ENCODE measurements at places on chromosomes 11 and 22.

DNA sequence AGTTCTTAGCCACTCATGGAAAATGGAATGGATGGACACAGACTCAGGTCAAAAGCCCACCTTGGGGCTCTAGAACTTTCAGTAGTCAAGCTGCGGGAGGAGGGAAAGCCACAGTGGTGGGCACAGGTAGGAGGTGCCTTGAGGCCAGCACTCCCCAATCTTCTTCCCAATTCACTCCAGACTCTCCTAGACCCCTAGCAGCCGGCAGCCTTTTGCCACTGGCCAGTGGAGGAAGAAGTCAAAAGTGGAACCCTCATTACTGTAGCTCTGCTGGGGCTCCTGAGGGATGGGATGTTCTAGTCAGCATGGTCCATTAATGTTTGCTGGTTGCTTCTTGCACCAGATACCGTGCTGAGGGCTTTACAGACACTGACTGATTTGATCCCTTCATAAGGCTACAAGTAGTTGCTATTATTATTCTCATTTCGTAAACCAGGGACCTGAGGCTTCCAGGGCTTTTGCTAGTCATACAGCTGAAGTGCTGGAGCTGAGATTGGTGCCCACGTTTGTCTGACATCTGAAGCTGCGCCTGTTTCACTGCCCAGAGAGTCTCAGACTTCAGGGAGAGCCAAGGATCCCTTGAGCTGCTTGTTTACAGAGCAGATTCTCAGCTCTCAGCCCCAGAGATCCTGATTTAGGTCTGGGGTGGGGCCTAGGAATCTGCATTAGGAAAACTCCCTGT, 1.1 kb downstream of the UCP3 start:
- no peak for DNase-seq

DNA sequence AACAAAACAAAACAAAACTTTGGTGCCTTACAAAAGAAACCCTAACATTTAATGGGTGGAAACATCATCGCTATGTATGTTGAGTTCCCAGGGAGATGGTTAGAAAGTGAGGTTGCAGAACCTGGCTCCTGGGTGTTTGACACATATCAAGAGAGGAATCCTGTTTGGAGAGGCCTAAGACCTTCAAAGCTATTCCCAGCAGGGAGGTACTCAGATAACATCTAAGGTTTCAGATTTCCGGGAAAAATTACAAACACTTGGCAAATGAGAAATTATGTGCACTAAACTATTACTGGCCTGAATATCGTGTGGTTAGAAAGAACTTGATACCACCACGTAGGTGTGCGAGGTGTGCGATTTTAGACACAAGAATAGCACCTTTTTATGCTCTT, 18.5 kb downstream of the TRIM5 start:
- DNase-seq: no peak

- DNase-seq: no peak
Observed at GRCh38 chr11:86524620-86525352, 147.6 kb downstream of the ME3 start.

GRCh38 chr11:122226810-122227379, 110.9 kb upstream of the BLID start:
- DNase-seq: no peak

DNA sequence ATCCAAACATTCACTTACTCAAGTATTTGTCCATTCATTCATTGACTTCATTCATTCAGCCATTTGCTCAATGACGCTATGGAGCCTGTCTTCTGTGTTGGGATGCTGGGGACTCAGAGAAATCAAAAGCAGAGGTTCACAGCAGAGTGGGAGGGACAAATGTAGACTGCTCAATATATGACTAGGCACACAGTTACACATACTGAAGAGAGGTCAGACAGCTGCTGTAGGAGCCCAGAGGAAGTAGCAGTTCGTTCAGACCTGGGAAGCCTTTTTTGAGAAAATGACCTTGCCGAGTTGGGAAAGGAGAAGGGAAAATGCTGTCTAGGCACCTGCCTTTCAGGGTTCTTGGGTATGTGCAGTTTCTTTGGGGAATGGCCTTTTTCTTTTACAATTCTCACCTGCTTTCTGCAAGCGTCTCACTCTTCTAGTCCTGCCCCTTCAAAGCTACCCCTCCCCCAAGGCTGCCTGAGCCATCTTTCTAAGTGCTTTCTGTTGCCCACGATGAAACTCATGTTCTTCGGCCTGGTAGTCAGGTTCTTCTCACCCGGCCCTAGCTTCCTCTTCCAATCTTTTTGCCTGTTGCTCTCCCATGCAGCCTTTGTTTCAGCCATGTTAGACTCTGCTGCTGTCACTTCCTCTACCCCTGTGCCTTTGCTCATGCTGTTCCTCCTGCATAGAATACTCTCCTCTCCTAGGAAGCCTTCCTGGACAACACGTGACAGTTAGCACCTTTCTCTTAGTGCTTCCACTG, 4.2 kb upstream of the UVRAG start:
- DNase-seq: no peak

DNA sequence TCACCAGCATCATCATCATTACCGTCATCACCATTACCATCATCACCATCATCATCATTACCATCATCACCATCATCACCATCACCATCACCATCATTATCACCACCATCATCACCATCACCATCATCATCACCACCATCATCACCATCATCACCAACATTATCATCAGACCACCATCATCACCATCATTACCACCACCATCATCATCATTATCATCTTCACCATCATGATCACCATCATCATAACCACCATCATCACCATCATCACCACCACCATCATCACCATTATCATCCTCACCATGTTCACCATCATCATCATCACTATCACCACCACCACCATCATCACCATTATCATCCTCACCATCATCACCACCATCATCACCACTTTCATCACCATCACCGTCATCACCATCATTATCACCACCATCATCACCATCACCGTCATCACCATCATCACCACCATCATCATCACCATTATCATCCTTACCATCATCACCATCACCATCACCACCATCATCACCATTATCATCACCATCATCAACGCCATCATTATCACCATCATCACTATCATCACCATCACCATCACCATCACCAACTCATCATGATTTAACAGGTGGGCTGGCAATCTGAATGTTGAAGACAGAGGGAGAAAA, 2.4 kb upstream of the MYEOV start:
- DNase-seq: no peak

GRCh38 chr11:129973809-129974208, 28.8 kb downstream of the PRDM10 start:
- no peak for DNase-seq

GRCh38 chr22:38114484-38115398, 4.3 kb upstream of the BAIAP2L2 start:
- peak; percentile 43 for DNase-seq

- no peak for DNase-seq
Observed at GRCh38 chr11:68497761-68498160, 37.2 kb downstream of the PPP6R3 start.

- no peak for DNase-seq
Observed at GRCh38 chr11:61034111-61034510, 62.6 kb downstream of the CD6 start.

GRCh38 chr11:115911613-115912346, 407.6 kb upstream of the CADM1 start:
- peak; percentile 75 for DNase-seq

GRCh38 chr11:84740050-84740449, 887.1 kb downstream of the DLG2 start:
- no peak for DNase-seq

DNA sequence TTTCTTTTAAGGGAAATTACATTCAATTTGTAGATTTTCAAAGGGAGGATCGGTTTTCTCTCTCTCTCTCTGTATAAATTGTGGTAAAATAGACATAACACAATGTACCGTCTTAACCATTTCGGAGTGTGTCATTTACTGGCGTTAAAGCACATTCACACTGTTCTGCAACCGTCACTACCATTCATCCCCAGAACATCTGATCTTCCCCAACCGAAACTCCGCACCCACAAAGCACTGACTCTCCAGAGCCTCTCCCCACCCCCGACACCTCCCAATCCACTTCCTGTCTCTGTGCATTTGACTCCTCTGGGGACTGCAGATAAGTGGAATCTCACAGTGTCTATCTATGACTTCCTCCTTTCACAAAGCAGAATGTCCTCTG, 15.9 kb upstream of the GRAMD4 start:
- peak; percentile 57 for DNase-seq

- no peak for DNase-seq
Observed at GRCh38 chr11:97356144-97356543, 966.3 kb downstream of the JRKL start.

GRCh38 chr11:80846979-80847378, 1406.1 kb upstream of the TENM4 start:
- DNase-seq: no peak

DNA sequence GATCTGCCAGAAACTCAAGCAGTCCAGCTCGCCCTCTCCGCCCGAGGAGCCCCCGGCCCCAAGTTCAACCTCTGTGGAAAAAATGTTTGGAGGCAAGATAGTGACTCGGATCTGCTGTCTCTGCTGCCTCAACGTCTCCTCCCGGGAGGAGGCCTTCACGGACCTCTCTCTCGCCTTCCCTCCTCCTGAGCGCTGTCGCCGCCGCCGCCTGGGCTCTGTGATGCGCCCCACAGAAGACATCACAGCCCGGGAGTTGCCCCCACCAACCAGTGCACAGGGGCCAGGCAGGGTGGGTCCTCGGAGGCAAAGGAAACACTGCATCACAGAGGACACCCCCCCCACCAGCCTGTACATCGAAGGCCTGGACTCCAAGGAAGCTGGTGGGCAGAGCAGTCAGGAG, 20.8 kb downstream of the USP35 start:
- no peak for DNase-seq

- no peak for DNase-seq
Observed at GRCh38 chr11:117391181-117391580, 63.5 kb downstream of the CEP164 start.

GRCh38 chr22:49672014-49672516, 155.6 kb downstream of the BRD1 start:
- DNase-seq: no peak

DNA sequence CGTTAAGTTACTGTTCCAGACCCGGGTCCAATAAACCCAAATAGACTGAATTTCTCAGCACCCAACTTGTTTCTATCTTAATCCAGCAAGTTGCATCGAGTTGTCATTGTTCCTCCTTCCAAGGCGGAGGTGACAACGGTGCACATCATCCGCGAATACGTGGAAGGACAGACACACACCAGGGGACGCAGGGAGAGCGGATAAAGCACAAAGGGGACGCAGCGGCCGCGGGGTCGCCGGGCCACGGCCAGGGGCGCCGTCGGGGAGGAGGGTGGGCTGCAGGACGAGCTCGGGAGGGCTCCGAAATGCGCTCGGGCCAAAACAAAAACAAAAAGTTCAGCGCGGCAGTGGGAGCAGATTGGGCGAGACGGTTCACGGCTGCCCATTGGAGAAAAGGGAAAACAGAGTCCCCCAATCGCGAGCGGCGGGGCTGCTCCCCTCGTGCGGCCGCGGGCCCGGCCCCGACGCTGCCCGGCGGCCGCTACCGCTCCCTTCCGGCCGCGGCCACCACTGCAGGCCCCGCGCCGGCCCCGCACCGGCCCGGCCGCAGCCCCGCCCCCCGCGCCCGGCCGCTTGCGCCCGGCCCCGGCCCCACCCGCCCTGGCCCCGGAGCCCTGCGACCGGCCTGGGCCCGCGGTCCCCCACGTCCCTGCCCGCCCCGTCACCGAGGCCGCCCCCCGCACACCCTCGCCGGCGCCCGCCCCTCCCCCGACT, 518 bp downstream of the KMT5B start:
- DNase-seq: peak; percentile 44

GRCh38 chr22:19526076-19526701, 2.0 kb upstream of the CLDN5 start:
- no peak for DNase-seq

- DNase-seq: no peak
Observed at GRCh38 chr11:70448983-70449567, 50.7 kb downstream of the CTTN start.

- DNase-seq: peak; percentile 44
Observed at GRCh38 chr22:23772649-23773473, at the start of gene MMP11. Gene MMP11 (plus strand): TSS chr22:23772849. CDS start chr22:23772871, 22 bp downstream.

DNA sequence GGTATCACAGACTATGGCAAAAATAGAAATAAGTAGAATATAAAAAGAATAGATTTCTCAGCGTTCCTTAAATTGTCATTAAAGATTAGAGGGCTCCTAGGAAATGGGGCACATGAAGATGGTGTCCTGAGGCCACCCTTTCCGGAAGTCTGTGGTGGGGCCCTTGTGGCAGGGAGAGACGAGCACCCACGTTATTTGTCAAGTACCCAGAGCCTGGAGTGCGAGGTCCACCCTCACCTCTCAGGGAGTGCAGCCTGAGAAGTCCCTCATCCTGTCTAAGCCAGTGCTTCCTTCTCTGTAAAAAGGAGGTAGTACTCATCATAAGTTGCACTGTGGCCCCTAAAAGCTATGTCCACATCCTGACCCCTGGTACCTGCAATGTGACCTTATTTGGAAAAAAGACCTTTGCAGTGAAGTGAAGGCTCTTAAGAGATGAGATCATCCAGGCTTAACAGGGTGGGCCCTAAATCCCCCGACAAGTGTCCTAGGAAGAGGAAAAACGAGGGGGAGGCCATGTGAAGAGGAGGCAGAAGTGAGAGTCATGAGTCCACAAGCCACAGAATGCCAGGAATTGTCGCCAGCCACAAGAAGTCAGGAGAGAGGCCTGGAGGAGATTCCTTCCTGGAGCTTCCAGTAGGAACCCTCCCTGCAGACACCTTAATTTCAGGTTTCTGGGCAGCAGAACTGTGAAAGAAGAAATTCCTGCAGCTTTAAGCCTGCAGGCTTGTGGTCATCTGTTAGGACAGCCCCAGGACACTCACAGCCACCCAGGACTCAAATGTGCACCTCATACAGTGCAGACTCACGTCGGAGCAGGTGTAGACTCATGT, 76.8 kb upstream of the CCND1 start:
- no peak for DNase-seq

- DNase-seq: peak; percentile 14
Observed at GRCh38 chr22:25777870-25778269, 35.9 kb downstream of the MYO18B start.

GRCh38 chr22:36160499-36160942, at the start of gene APOL3:
Gene APOL3 (minus strand): TSS chr22:36160755. CDS start chr22:36149055, 11,700 bp downstream.
- no peak for DNase-seq

- no peak for DNase-seq
Observed at GRCh38 chr11:13206086-13206640, 71.4 kb upstream of the BMAL1 start.

GRCh38 chr11:79739591-79739990, 298.8 kb upstream of the TENM4 start:
- DNase-seq: no peak

DNA sequence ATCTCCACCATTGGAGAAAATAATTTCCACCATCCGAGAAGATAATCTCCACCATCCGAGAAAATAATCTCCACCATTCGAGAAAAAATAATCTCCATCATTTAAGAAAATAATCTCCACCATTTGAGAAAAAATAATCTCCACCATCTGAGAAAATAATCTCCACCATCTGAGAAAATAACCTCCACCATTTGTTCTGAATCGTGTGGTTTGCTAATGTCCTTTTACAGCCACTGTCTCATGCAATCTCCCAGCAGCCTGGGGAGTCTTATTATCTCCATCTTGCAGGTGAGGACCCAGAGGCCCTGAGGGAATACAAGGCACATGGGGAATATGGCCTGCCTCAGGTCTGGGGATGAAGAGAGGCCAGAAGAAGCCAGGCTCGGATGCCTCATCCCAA, 54.1 kb upstream of the TCF20 start:
- no peak for DNase-seq
